ENCODE measurements at places on chromosomes 7 and 10. TPM values are rescaled to one million over a fixed set of nuclear protein-coding genes. Genes with fewer than 3 reads are reported as not detected.

Gene SLC12A9
- total RNA-seq = 24.9 TPM

Gene SMC3
- total RNA-seq = 73.7 TPM

Gene SPDYE1
- total RNA-seq = not detected

Gene CHCHD1
- total RNA-seq = 36.2 TPM

Gene WEE2
- total RNA-seq = not detected

Gene HOXA2
- not detected for total RNA-seq

Gene SPAG6
- not detected for total RNA-seq

Gene CABCOCO1
- not detected for total RNA-seq

Gene CREB5
- not detected for total RNA-seq

Gene ADRB1
- total RNA-seq = 0.57 TPM

Gene ZNF3
- 27.4 TPM for total RNA-seq

Gene RTKN2
- total RNA-seq = 0.97 TPM

Gene AKR1C4
- not detected for total RNA-seq

Gene HOXA1
- not detected for total RNA-seq

Gene INHBA
- total RNA-seq = not detected

Gene AHCYL2
- total RNA-seq = 7.0 TPM

Gene ANKRD30A
- total RNA-seq = not detected

Gene THNSL1
- total RNA-seq = 9.8 TPM

Gene VAX1
- not detected for total RNA-seq

Gene ADIRF
- total RNA-seq = not detected

Gene TUBAL3
- not detected for total RNA-seq

Gene POR
- 47.9 TPM for total RNA-seq

Gene SH2D4B
- 0.21 TPM for total RNA-seq

Gene HOXA6
- total RNA-seq = not detected

Gene PRKCQ
- total RNA-seq = 47.0 TPM

Gene AVL9
- total RNA-seq = 56.0 TPM

Gene USP6NL
- 2.3 TPM for total RNA-seq

Gene ZNF273
- total RNA-seq = 8.2 TPM

Gene ACTA2
- 20.5 TPM for total RNA-seq

Gene EN2
- not detected for total RNA-seq

Gene SLC26A5
- total RNA-seq = not detected

Gene MYOF
- total RNA-seq = 43.4 TPM

Gene STEAP2
- total RNA-seq = not detected

Gene FBXL13
- total RNA-seq = 0.86 TPM

Gene LRRD1
- total RNA-seq = not detected

Gene BEND7
- total RNA-seq = 0.19 TPM

Gene PTN
- total RNA-seq = not detected

Gene ATG9B
- total RNA-seq = 7.7 TPM

Gene CFAP58
- 0.21 TPM for total RNA-seq

Gene ST8SIA6
- not detected for total RNA-seq
